ENCODE measurements at places on chromosomes 6 and 20.

- no peak for DNase-seq
Observed at GRCh38 chr6:51289041-51289440, 470.4 kb downstream of the TFAP2B start.

- DNase-seq = no peak
Observed at GRCh38 chr6:155980768-155981079, 525.1 kb upstream of the NOX3 start.

DNA sequence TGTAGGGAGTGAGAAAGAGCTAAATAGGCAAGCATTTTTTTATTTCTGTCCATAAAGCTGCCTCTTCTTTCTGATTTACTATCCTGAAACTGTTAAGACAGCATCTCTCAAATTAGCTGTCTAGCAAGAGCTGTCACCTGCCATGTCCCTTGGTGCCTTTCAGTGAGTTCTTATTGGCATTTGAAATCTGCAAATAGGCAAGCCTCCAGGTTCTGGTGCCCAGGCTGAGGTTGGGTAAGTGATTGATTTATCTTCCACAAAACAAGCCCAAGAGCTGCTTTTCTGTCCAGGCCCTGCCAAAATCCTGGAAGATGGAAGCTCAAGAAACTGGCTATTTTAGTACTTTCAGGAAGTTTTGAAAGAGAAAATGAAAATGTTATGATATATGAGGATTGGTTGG, 22.4 kb downstream of the MANEA start:
- no peak for DNase-seq

DNA sequence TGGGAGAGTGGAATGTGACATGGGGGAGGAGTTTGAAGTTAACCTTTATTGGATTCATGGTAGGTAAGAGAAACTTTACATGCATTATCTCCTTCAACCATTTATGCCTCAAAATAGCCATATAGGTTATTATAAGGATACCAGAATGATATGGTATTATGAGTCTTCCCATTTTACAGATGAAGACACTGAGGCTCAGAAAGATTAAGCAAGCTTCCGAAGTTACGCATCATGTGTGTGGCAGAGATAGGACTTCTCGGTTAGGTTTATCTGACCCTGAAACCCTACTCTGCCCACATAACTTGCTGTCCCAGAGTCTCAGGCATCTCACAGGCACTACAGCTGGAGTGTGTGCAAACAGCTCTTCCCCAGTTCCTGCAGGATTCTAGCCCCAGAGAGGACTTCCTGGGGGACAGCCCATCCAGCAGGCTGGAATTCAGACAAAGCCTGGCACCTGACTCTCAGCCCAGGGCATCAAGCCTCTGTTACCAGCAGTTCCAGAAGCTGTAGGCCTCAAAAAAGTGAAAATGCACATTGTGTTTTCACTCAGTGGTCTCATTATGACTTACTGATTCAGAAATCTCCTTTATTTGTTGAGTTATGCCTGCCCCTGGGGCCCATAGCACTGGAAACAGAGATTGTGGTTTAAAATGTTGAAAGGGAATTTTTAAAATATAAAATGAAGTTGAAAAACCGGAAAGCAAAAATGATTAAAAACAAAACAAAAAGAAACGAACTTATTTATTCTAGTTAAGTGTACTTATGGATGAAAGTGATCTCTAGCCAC, 512.8 kb upstream of the CHD6 start:
- no peak for DNase-seq

- no peak for DNase-seq
Observed at GRCh38 chr6:30044630-30045029, 16.4 kb upstream of the POLR1H start.

All from stimulated activated CD4-positive, alpha-beta T cell treated with anti-CD3 and anti-CD28 coated beads, Interleukin-1b, Interleukin-23, amount 100 ng/mL, for 1 hour (primary cell).